Astrocyte of the cerebellum (primary cell): ENCODE measurements at places on chromosomes 3 and 15.

DNA sequence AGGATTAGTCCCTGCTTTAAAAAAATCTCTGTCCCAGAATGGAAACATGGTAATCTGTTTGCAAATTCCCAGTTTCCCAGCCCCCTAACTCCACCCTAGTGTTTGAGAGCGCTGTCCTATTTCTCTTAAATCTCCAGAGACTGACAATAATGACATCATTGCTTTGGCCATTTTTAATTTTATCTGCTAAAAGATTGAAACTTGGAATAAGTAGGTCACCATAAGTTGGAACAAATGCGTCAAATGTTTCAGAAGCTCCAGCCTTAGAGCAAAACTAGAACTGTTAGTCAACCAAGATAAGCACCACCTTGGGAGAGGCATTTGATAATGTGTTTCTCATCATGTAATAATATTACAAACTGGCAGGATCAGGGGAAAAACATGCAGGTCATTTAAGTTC lies 25.7 kb upstream of the MB21D2 start:
- DNase-seq: no peak

DNA sequence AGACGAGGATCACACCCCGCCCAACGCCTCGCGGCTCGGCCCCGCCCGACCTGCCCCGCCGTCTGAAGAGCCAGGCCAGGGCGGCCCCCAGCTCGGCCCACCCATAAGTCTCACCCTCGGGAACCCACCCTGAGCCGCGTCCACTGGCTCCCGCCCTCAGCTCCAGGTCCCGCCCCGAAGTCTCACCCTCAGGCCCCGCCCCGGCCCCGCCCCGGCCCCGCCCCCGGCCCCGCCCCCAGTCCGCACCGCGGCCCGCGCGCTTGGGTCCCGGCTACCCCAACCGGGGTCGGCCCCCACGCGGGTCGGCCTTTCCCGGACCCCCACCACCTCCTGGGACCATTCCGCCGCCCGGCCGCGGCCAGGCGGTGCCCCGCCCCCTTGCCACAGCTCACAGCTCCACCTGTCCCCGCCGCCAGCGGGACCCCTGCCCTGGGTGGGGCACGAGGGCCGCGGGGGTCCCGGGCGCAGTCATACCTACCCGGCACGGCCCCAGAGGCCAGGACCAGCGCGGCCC lies 489 bp downstream of the CSPG5 start:
- DNase-seq: no peak

GRCh38 chr3:9133656-9134055 lies 115.8 kb downstream of the SRGAP3 start:
- no peak for DNase-seq

- DNase-seq: no peak
Observed at GRCh38 chr3:122247825-122248185, 64.3 kb downstream of the CASR start.

DNA sequence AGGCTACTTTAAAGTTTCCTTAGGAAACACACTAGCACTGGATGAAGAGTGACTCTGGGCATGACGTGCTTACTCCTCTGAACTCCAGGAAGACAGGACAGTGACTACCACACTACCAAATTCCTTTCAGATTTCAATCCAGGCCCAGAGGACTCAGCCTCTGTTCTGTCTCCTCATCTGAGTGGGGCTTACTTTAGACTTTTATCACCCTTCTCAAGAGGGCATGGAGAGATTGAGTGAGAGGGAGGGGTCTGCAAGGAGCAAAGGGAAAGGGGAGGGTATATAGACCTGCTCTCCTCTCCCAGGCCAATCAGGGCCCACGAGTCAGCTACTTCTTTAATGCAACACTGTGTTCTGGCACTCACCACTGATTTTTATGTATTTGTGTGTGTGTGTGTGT lies 29.4 kb upstream of the RSL24D1 start:
- no peak for DNase-seq

- no peak for DNase-seq
Observed at GRCh38 chr3:58293516-58293915, 12.5 kb upstream of the RPP14 start.

DNA sequence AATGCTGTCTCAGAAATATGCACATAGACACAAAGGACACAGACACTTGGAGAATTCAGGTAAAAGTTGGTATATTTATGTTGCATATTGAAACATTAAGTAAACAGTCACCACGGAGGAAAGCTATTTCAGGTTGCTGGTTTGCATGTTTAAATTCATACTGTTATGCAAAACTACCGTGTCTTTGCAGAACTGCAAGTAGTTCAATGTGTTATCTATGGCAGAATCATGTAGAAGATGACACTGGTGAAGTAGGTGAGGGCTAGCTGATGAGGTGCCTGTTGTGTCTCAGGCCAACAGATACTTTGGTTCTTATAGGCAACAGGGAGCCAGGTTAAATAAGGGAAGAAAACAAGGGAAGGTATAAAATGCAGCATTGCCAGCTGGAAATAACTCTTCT lies 511.3 kb downstream of the DIPK2A start:
- DNase-seq: no peak

- no peak for DNase-seq
Observed at GRCh38 chr3:46906471-46907058, 29.0 kb downstream of the PTH1R start.

- no peak for DNase-seq
Observed at GRCh38 chr3:194748225-194748624, 62.5 kb downstream of the FAM43A start.

GRCh38 chr3:158098309-158098639 lies 7.9 kb downstream of the SHOX2 start:
- no peak for DNase-seq

DNA sequence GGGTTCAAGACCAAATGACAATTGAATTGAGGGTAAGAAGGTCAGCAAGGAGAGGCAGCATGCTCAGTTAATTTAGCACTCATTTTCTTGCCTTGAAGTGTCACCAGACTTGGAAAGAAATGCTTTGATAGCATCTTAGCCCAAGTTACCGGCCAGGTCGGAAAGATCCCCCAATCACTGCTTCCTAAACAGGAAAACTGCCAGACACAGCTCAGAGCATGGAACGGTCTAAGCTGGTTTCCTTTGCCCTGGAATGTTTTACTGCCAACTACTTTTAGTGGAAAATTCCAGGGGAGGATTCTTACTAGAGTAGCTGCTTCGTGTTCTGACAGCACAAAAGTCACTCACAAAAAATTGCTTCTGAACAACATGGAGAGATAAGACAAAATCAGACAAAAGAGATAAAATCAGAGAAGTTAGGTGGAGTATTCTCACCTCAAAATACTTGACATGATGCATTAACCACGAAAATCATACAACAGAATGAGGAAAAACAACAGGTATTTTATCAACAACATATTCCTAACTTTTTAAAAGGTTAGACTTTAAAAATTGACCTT lies 65.5 kb downstream of the CCR4 start:
- no peak for DNase-seq

- DNase-seq: no peak
Observed at GRCh38 chr3:126015075-126015474, 46.1 kb downstream of the ROPN1B start.

GRCh38 chr3:23756206-23756840 lies 49.4 kb upstream of the UBE2E1 start:
- DNase-seq: no peak

- no peak for DNase-seq
Observed at GRCh38 chr3:38349684-38350359, 3.2 kb downstream of the XYLB start.

DNA sequence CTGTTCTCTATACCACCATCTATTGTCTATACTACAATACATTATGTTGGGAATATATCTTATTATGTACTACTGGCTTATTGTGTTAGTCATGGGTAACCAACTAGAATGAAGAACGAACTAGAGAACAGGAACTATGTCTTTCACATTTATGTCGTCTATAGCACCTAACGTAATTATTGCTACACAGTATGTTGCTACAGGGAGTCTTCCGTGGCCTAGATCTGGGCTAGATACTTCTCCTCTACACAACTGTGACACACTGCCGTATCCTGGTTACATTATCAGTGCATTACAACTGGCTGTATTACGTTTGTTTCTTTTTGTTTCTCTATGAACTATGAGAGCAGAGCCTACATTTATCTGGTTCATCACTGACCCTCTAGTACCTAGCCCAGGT lies 34.0 kb downstream of the SCG5 start:
- DNase-seq: no peak

DNA sequence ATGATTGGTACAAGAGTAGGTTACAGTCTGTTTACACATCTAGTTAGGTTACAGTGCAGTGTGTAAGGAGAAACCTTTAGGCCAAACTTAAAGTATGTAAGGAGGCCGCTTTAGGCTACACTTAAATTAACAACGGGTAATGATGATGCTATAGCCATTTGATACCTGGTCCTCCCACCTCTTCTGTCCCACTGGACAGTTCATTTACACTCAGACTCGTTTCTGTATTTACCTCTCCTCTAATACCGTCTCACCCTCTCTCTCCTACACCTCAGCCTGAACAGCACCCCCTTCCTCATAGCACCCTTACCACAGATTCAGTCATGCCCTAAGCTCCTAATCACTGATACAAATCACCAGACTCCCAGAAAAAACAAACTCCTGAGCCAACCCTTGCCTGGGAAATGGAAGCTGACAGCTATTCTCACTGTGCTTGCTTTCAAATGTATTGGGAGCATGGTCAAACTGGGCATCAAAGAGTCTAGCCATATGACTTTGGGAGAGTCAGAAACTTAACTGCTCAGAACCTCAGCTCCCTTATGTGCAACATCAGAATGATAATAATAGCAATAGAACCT lies 241.3 kb upstream of the SETMAR start:
- no peak for DNase-seq

- DNase-seq: no peak
Observed at GRCh38 chr3:189739378-189739777, 108.2 kb downstream of the TP63 start.

GRCh38 chr3:174325834-174326700 lies 533.1 kb upstream of the NAALADL2 start:
- peak; percentile 76 for DNase-seq

GRCh38 chr15:58571491-58571890 lies 139.7 kb downstream of the LIPC start:
- DNase-seq: no peak

DNA sequence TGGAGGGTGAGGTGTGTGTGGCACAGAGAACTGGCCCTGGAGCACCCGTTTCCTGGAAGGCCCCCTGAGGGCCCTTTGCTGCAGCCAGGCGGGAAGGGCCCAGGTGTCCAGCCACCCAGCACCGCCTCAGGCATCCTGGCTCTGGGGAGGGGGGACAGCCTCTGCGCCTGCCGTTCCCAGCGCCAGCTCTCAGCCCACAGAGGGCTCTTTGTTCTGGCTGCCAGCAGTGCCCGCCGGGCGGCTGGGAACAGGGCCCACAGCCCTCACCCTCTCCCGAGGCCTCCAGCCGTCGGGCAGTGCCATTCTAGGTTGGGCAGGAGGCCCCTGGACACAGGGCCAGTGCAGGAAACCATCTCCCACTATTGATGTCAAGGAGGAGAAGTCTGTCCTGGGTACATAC lies 8.3 kb downstream of the SLC38A3 start:
- no peak for DNase-seq

GRCh38 chr3:149474250-149474817 lies at the start of gene TM4SF4:
Gene TM4SF4, plus strand, starts transcription at chr3:149474697. Its CDS starts 181 bp downstream, at chr3:149474878.
- no peak for DNase-seq

DNA sequence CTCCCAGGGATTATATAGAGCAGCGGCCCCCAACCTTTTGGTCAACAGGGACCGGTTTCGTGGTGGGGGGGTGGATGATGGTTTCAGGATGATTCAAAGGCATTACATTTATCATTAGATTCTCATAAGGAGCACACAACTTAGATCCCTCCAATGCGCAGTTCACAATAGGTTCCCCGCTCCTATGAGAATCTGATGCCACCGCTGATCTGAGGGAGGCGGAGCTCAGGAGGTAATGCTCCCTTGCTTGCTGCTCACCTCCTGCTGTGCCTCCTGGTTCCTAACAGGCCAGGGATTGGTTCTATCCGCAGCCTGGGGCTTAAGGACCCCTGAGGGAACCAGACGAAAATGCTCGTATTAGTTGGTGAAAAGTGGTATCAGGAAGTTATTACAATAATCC lies 1.3 kb upstream of the HACD2 start:
- no peak for DNase-seq

DNA sequence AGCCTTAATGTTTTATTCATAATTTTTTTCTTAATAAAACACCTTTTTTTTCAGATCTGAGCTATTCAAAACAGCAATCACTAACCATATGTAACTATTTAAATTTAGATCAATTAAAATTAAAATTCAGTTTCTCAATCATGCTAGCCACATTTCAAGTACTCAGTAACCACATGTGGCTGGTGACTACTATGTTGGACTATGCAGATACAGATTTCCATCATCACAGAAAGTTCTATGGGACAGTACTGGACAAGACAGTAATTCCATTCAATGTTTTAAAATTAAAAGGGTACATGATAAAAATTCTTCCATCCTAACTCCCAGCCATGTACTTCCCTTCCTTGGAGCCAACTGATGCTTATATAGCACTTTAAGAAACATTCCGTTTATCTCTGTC lies 119.3 kb downstream of the GLDN start:
- no peak for DNase-seq

- no peak for DNase-seq
Observed at GRCh38 chr3:157531301-157531660, 28.1 kb upstream of the VEPH1 start.

- DNase-seq: no peak
Observed at GRCh38 chr3:160162440-160162839, 62.8 kb upstream of the C3orf80 start.

GRCh38 chr3:197375001-197375441 lies 76.6 kb upstream of the DLG1 start:
- DNase-seq: no peak

DNA sequence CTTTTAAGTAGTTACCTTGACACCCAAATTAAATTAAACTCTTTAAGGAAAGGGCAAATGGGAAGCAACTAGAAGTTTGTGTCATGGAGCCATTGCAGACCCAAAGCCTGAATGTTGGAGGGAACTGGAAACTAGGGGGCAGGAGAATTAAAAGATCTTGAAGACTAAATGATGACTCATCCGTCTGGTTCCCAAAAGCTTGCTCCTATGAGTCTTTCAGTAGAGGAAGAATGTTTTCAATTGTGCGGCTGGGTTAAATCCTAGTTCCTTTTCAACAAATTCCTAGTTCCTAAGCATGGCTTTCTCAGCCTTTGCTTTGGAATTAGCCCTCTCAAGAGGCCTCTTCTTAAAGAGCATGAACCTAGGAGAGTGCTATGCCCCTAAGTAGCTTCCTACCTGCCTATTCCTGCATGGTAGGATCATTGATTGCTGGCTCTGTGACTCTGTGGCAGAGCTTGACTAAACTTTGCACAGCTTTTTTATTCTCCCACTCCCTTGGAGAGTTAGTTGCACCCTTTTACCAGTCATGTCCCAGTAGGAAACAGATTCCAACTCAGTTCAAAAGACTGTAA lies 17.7 kb downstream of the CLEC3B start:
- DNase-seq: peak; percentile 76

DNA sequence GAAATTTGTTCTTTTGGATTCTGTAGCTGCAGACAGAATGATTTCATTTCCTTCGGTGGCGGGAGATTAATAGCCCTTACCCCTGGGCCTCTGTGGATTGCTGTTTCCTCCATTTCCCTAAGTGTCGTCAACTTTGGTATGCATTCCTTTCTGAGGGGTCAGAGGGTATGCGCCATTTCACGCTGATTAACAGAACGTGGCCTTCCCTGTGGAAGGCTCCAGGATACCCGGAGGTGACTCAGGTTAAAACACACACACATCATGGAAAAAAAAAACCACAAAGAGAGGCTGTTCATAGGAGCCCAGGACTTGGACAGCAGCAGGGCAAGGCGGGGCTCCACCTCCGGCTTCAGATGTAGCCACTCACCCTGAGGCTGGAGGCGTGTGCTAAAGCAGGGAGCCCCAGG lies 51.9 kb downstream of the EPHB1 start:
- peak; percentile 36 for DNase-seq

- DNase-seq: no peak
Observed at GRCh38 chr3:67460841-67461510, 193.4 kb downstream of the SUCLG2 start.

GRCh38 chr3:11619946-11620652 lies 23.6 kb downstream of the VGLL4 start:
- no peak for DNase-seq
